ENCODE measurements at places on chromosomes 7 and 10.

GRCh38 chr10:14570800-14571199, 203.9 kb downstream of the FAM107B start:
- DNase-seq, result no peak

GRCh38 chr10:132329565-132330485, 2.2 kb upstream of the LRRC27 start:
- DNase-seq, result peak; percentile 35

DNA sequence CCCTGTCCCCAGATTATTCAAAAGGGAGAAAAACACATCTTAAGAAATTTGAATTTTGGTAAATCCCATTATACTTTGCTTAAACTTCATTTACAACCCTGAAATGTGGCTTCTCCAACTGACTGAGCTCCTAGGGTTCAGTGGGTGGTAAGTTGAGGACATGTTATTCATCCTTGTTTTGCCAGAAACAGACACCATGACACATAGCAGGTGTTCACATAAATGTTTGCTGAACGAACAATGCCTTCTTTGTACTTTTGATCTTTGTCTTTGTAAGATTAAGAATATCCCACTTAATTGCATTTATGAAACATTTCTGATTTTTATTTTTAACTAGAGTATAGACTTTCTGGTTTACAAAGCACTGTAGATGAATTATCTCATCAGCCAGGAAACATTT, 209.7 kb downstream of the GPAM start:
- no peak for DNase-seq

GRCh38 chr10:124946945-124947344, 5.0 kb downstream of the ZRANB1 start:
- DNase-seq, result no peak

GRCh38 chr10:51699145-51699474, 285 bp downstream of the CSTF2T start:
- no peak for DNase-seq

GRCh38 chr10:45580371-45581215, 92.0 kb downstream of the ZFAND4 start:
- peak; percentile 35 for DNase-seq

DNA sequence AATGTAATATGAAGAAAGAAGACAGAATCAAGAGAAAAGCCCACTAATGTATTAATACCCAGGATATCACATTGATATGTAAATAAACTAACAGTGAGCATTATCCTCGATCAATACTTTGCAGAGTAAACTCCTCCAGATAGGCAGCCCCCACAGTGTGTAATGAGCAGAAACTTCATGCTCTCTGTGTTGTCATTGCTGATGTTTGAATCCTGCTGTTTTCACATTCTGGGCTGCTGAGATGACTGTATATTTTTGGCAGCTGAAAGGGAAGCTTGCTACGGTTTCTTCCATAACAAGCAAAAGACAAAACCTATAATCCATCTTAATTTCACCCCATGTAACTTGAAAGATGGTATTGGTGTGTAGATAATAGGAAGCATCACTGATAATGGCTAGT, 15.3 kb upstream of the THSD7A start:
- no peak for DNase-seq

GRCh38 chr10:7314170-7314569, 96.7 kb downstream of the SFMBT2 start:
- DNase-seq, result no peak

DNA sequence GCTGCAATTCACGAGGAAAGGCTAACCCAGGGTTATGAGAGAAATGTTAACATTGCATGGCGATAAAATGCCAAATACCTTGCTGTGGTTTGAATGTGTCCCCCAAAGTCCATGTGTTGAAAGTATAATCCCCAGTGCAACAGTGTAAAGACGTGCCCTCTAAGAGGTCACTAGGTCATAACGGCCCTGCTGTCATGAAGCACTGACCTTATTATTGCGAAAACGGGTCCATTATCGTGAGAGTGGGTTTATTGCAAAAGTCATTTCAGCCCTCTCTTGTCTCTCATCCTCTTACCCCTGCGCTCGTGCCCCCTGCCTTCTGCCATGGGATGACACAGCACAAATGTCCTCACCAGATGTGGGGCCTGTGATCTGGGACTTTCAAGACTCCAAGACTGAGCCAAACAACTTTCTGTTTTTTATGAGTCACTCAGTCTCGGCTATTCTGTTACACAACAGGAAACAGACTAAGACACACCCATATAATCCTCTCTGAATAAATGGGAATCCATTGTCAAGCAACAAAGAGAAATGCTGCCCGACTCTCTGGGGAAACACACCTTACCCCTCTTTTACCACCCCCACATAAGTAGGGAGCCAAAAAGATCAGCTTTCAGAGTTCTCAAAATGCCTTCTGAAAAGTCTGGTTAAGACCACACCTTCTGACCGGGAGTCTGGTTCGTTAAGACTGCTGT, 73.1 kb upstream of the UCN3 start:
- peak; percentile 59 for DNase-seq

DNA sequence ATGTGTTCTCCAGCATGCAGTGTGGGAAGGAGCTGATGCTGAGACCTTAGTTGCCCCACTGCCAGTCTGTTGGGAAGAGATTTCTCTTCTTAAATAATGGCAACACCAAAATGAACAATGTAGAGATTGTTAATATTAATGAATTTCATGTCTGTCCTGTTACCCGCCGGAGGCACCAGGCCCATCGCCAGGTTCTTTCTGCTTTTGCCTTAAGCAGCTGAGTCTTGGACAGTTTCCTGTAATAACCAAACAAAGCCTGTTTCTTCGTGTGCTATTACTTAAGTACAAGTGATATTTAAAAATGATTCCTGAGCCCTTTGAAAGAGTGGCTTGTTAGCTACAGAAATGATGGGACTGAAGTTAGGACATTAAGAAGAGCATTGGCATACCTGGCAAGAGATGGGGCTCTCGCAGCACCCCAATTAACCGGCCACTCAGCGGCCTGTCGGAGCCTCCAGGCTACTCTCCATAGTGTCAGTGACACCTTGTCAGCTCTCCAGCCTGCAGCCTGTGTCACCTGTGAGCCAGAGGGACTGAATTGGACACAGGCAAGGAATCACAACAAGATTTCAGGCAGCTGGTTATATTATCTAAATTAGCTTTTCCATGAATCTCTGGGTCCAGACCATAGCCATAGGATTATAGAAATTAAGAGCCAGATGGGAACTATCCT, 142.0 kb downstream of the CELF2 start:
- DNase-seq, result no peak

All from activated naive CD8-positive, alpha-beta T cell treated with anti-CD3 and anti-CD28 coated beads for 36 hours (primary cell).